Type B pancreatic cell (in vitro differentiated cells): ENCODE measurements at places on chromosomes 3 and 15. TPM values are rescaled to one million over a fixed set of nuclear protein-coding genes. Genes with fewer than 3 reads are reported as not detected.

The ETV5 gene
- total RNA-seq = 26.4 and 42.2 TPM in 2 replicates

The SOX2 gene
- 20.5 and 70.4 TPM in 2 replicates for total RNA-seq

DNA sequence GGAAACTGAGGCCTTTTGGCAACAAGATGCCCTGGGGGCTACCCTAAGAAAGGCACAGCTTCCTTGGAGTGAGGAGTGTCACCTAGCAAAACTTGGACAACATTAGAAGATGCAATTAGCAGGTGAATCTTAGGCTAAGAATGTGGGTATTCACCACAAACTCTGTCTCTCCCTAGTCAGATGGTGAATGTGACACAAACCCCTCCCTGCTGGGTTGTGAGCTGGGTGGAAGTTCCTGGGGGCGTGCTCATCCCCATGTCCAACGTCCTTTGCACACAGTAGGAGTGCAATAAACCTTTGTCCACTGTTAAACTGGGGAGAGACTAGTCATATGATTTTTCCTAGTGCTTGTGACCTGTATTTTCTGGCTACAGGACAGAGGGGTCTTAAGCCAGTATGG is 67.1 kb upstream of the SH3GL3 start:
- no peak for DNase-seq

The ANKUB1 gene
- 0.82 TPM in 1 of 2 replicates, not detected in the other for total RNA-seq
